Hypothalamus (tissue), 51 donors: ENCODE measurements at places on chromosomes 6 and 20.

DNA sequence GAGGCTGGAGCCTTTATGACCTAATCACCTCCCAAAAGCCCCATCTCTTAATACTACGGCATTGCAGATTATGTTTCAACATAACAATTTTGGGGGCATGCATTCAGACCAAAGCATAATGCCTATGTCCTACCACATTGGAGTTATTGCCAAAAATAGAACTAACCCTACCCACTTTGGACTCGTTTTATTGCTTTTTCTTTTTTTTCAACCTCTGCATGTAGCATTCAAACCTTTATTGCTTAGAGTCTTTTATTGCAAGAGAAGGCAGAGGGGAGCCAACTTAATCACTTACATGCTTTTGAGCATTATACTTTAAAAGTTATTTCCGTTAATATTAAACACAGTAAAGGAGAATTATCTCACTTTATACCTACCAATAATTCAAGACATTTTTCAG is 8.1 kb upstream of the MBOAT1 start:
- DNase-seq, result no peak

GRCh38 chr20:3896302-3896701 is 7.1 kb downstream of the PANK2 start:
- DNase-seq, result no peak

DNA sequence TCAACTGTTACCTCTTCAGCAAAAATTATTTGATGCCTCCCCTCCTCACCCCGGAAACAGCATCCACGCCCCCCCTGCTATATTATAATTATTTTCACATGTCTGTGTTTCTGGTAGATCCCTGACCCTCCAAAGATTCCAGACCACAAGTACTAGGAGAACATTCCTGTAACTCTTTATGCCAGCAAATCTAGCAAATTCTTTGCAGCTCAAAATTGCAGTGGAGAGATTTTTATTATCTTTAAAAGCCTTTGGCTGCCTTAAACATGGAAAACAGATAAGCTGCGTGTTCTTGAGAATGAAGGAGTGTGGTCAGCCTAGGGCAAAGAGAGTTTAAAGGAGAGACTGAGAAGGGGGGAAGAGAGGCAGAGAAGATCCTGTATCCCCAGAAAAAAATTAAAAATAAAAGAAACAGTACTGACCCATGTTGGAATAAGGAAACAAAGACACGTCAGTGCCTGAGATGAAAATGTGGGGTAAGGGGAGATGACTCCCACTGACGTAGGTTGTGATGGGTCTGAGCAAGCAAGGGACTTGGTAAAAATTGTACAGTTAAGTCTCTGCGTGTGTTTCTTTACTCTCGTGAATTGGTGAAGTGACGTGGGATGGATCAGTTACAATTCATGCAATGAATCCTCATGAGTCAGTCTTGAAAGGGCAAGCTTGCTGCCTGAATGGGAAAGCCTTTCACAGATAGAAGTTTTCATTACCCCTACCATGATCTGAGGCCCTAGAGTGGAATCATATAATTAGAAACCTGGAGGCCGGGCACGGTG is 8.3 kb downstream of the ID4 start:
- DNase-seq, result no peak

GRCh38 chr20:10217721-10218410 is 764 bp upstream of the SNAP25 start:
- DNase-seq, result no peak

DNA sequence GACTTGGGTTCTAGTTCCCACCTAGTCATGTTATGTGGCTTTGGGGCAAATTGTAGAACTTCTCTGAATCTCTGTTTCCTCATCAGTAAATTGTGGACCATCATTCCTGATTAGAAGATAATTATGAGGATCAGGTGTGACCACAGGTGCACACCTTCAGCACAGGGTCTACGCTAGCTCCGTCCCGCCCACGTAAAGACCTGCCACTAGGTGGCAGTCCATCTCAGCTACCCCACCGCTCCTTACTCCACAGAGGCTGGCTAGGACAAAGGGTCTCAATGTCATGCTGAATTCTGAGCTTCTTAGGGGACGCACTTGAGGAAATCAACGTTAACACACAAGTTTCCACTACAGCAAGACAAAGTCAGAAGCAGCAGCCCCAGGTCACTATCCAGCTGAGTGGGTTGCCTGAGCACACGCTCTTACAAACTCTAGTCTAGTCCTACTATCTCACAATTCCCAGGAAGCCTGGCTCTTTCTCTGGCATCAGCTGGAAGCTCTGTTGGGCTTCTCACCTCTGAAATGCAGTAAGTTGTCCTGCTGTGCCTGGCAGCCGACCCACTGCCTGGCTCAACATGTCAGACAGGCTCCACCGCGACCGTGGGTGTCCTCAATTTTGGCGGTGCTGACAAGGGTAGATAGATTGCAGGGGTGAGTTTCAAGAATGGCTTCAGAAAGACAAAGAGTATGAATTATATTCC is 2.0 kb upstream of the PLCG1 start:
- no peak for DNase-seq

- DNase-seq, result no peak
Observed at GRCh38 chr6:161363286-161363685, 89.4 kb upstream of the AGPAT4 start.

GRCh38 chr20:44361021-44361420 is 5.5 kb downstream of the HNF4A start:
- DNase-seq, result no peak

GRCh38 chr6:75446241-75446880 is 47.2 kb downstream of the FILIP1 start:
- no peak for DNase-seq

GRCh38 chr6:117919775-117920729 is 13.0 kb downstream of the SLC35F1 start:
- peak; percentile 54 for DNase-seq

GRCh38 chr20:56716806-56717205 is 87.7 kb downstream of the TFAP2C start:
- DNase-seq, result no peak

DNA sequence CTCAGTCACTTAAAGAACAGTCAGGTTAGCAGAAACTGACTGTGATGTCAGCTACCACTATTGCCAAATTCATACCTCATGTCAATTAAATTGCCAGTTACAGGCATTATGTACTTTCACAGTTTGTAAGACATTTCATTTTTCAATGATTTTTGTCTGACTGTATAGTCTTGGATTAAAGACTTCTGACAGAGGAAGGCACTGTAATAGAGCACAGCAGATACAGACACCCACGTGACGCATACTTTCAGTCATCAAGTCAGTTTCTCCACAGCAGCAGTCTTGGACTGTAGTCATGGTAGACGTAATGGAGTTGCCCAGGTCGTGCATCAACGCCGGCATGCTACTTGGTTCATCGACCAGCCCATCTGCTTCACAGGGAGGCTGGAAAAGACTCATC is 29.5 kb upstream of the ELOVL5 start:
- no peak for DNase-seq

DNA sequence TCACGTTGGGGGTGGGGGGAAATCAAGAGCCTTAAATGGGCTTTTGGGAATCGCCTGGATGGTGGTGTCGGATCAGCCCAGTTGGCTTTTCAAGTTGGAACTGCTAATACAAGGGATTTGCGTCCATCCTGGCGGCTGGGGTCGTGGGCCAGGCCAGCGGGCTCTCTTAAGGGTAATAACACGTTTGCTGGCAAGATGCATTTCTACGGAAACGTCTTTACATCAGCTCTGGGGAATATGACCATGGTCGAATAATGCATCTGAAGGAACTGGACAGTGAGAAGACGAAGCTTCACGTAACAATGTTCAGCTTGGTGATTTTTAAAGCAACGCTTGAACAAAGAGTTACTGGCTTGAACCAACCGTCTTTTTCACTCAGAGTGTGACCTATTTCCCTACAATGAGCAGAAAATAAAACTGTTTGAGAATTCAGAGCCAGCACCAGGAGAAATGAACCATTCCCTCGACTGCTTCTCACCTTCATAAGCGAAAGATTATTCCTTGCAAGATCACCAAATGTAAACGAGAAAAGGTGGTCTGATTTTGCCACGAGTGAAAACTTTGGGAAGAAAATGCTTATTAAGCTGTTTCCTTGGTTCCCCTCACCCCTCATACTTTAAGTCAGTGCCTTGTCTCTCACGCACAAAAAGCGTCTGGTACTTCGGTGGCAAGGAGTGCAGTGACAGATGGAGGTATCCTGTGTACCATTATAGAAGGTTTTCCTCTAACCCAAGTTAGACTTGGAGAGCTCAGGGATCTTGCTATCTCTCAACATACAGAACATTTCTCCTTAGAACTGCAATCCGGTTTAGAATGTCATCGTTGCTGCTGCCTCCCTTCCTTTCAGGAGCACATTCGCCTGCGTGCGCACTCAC is 1.4 kb upstream of the MARCKS start:
- peak; percentile 41 for DNase-seq

DNA sequence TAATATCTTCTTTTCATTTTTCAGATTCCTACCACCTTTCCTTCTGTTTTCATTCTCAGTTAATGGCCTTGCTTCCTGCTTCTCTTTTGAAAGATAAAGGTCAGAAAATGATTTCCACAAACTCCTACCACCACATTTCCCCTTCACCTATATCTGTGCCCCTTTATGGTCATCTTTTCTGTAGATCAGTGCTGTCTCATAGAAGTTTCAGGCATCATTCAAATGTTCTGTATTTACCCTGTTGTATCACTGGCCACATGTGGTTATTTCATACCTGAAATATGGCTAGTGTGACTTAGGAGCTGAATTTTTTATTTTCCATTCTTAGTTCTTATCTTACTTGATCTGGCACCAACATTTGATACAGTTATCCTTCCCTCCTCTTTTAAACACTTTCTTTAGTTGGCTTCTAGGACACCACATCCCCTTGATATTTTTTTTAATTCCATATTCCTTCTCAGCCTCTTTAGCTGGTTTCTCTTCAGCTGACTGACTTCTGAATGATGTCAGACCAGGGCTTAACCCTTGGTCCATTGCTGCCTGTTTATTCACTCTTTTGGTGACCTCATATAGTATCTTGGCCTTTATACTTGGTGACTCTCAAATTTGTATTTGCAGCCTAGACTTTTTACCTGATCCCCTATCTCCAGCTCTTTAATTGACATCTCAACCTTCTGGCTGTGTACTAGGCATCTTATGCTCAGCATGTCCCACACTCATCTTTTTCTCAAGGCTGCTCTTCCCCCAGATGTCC is 81.0 kb downstream of the ATRN start:
- DNase-seq, result no peak

DNA sequence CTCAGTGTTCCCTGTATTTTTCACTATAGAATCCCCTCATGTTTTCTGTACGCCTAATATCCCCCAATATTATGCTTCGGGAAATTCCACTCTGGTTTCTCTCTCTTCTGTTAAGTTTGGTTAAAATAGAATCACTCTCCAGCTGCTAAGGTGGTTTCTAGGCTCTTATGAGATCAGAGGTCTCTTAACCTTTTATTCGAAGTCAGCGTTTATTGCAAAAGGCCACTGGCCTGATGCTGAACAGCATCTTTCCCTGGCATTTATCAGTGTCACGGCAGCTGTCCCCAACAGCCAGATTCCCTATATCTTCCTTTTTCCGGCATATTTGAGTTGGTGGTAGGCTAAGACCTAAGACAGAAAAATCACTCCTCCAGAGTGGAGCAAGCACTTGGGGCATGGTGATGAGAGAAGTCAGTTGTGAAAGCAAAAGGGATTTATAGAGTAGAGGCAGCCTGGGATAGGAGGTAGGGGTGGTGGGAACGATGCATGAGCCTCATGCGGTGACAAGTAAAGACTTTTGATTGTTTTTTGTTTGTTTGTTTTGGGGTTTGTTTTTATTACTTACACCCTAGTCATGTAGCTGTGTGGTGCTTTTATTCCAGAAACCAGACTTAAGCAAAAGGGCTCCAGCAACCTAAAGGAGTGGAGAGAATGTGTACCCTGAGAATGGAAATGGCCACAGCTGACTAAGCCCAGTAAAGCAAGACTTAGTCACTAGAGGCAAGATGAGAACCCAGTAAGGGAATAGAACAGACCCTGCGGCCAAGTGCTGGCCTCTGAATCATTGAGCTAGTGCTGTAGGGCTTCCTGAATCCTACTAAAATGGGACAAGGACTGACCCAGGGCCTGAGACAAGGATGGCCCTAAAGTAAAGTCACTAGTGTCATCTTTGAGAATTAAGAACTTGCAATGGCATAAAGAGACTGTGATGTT is 233.0 kb upstream of the PRND start:
- no peak for DNase-seq

GRCh38 chr6:157550114-157550989 is 169.4 kb downstream of the ZDHHC14 start:
- DNase-seq, result no peak

- DNase-seq, result no peak
Observed at GRCh38 chr20:25018425-25018824, 25.9 kb upstream of the APMAP start.

DNA sequence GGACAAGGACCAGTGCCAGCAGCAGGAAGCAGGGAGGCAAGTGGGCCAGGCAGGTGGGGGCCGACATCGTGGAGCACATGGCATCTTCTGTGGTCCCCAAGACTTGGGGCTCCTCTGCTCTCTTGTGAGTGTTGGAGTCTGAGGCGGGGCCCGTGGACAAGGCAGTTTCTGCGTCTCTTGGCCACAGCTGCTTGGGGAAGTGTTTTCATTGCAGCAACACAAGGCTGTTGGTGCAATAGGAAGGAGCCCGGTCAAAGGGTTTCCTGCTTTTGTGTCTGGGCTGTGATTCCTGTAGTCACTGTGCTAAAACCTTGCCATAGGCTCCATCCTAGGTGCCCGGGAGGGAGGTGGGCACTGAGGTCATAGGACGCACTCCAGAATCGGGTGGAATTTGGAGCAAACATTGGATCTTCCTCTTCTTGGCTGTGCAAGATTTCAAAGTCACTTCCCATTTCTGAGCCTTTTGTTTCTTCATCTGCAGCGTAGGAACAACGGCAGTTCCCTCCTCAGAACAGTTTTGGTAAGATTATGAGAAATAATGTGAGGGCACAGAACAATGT is at the start of gene SIRPB2:
Gene SIRPB2 (minus strand): TSS at position 140 of the 560 bp plus-strand sequence. CDS start 61 bp downstream, at position 79.
- DNase-seq, result peak; percentile 29

GRCh38 chr20:44479643-44480042 is 4.0 kb downstream of the TTPAL start:
- no peak for DNase-seq

DNA sequence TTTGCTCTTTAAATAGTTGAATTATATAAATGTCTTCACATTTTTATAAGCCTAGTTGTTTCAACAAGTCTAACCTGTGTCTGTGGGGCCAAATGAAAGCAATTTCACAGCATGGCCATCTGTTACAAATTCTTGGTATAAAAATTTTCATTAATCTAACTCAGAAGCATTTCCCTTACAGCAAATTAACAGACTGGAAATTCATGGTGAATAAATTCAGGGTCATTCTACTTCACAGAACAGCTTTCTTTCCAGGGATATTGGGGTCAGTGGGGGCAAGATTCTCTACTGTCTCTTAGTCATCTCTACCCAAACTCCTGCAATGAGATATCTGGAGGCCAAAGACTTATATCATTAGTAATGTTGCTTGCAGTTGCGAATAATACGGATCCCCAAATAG is 352.1 kb downstream of the MMUT start:
- no peak for DNase-seq
